ENCODE measurements at places on chromosomes 7 and 10.

DNA sequence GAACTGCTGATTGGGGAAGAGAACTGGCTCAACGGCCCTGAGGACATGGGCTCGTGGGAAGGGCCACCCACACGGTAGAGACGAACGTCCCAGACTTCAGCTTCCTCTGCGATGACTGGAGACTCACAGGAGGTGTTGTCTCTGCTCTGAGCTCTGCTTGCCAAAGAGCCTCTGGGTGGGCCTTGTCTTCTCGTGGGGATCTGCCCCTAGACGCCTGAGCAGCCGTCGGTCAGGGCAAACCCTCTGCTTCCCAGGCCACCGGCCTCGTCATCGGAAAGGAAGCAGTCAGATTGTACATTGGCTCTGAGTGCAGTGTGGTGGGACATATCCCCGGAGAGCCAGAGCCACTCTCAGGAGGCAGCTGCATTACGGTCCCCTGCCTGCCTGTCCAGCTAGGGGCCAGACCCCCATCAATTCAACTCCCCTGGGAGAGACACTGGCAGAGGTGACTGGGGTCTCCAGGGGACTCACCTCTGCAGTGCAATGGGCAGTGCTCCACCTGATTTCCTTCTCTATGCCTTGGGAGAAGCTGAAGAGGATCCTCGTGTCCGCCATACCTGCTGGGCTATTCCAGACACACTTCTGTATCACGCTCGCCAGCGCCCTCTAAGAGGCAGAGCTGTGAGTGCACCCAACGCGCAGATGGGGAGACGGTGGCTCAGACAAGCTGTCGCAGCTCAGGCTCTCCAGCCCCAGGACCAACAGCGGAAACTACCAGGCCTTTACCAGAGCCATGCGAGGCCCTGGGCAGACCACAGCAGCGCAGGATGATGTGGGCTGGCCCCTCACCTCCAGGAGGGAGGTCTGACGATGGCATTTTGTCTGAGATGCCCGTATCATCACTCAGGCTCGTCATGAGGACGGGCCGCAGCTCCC is 227.4 kb downstream of the TCERG1L start:
- no peak for DNase-seq

DNA sequence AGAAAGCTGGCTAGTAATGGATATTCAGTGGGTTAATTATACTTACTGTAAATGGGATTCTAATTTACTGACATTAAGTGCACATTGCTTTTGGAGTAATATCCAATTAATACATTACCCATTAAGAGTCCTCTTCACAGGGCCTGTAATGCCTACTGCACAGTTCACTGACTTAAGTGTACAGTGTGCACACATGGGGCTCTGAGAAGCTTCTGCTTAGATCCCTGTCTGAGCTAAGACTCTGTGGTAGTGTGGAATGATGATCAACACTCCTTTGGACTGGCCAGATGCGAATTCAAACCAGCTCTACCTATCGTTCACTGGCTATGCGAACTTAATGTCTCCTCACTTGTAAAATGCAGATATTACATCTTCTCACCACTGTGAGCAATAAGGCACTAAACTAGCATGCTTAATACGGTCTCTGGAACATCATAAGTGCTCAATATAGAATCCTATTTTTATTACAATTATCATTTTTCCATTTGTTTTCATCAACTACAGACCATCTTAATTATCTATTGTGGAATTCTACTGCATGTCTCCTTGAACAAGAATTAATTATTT is 53.8 kb upstream of the SEC61G start:
- DNase-seq = no peak

- DNase-seq = no peak
Measured at GRCh38 chr7:98286093-98286539, 4.6 kb downstream of the BRI3 start.

DNA sequence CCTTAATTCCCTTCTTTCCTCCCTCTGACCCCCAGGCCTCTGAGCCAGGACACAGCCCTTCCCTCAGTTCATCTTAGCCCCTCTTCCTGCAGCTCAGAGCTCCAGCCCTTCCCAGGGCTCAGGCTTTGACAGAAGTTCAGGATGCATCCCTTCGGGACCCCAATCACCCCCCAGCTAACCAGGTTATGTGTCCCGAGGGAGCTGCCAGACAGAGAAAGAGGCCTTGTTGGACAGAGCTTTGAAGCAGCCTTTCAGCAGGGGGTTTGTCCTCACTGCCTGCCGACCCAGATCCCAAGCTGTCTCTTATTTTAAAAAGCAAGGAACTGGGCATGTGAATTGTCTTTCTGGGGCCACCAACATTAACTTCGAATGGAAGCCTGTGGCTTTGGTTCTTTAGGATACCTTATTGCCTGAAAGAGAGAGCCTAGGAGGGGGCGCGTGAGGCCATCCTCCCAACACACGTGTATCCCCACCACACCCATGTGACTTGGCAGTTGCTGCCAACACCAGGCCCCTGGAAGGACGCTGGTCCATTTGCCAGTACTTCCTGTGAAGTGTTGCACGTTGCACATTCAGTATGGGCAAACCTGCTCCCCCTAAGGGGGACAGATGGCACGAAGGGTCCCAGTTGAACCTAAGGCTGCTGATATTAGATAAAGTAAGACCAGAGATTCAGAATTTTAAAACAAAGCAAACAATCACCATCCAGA is 858 bp downstream of the CCDC136 start:
- DNase-seq = no peak

- DNase-seq = peak; percentile 24
Measured at GRCh38 chr10:118594392-118595063, 920 bp downstream of the PRLHR start.

GRCh38 chr10:73653701-73654100 is 2.1 kb downstream of the SYNPO2L start:
- no peak for DNase-seq

- no peak for DNase-seq
Measured at GRCh38 chr7:40608321-40609075, 473.7 kb downstream of the SUGCT start.

DNA sequence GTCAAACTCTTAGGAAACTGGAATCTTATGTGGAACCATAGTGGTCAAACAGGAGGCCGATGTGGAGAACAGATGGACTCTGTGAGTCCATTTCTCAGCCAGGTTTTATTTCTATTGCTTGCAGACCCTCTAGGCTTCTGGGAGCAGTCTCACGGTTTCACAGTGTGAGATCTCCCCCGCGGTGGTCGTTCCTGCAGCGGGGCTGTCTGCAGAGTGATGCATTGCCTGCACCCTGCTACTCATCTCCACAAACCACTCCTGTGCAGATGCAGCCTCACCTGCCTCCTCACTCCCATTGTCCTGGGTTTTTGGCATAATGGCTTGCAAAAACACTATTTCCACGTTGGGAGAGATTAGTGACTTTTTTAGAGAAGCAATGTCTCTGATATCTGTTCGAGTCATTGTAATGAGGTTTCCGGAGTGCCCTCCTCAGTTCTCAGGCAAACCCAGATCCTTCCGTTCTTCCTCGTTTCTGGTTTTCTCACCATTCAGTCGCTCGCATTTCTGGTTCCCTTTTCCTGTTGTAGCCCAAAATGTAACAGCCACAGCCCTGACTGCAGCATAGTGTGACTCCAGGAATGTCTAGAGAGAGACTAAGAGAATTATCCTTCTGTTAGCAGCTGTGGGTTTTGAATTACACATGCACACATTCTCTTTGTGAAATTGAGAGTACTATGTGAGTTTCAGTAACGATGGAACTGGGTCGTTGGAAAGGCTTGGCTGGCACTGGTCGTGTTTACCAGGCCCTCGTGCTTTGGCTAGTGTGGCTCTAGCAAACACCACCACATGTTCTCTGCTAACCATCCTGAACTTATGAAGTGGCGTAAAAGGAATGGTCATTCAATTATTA is 30.2 kb downstream of the ACADSB start:
- no peak for DNase-seq

- no peak for DNase-seq
Measured at GRCh38 chr10:97522937-97523336, 24.2 kb downstream of the UBTD1 start.

DNA sequence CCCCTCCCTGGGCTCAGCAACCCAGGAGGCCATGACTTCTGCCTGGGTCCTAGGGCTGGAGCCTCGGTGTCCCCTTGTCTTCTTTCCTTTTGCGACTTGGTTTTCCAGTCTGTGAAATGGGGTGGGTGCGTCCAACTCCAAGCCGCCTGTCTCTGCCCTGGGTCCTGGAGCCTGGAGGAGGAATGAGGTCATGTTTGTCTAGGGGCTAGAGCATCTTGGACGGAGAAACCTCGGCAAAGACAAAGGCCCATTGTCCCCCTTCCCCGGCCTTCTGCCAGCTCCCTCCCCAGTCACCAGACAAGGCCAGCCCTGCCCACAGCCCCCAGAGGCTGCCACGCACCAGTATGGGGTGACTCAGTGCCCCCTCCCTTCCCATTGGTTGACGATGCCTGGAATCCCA is 39.8 kb upstream of the ELN start:
- DNase-seq = no peak

DNA sequence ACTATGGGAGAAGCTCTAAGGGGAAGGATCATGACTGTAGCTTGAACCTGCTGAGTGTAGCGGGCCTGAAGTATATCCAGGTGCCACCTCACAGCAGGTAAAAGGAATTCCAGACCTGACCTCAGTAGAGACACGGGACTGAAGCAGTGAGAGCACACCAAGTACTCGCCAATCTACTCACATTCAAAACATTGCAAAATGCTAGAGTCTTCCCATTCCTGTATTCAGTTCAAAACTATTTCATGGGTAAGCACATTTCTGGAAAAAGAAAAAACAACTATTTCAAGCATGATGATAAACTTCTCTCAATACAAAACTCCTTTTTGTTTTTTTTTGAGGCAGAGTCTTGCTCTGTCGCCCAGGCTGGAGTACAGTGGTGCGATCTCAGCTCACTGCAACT is 121.9 kb upstream of the AUTS2 start:
- no peak for DNase-seq

- no peak for DNase-seq
Measured at GRCh38 chr10:124357561-124357885, 61.2 kb downstream of the OAT start.

GRCh38 chr7:33579673-33579960 is 325.7 kb upstream of the BMPER start:
- DNase-seq = no peak

GRCh38 chr10:98391578-98391991 is 23.4 kb downstream of the PYROXD2 start:
- DNase-seq = no peak

- DNase-seq = no peak
Measured at GRCh38 chr7:116585392-116585791, 60.6 kb downstream of the CAV1 start.

DNA sequence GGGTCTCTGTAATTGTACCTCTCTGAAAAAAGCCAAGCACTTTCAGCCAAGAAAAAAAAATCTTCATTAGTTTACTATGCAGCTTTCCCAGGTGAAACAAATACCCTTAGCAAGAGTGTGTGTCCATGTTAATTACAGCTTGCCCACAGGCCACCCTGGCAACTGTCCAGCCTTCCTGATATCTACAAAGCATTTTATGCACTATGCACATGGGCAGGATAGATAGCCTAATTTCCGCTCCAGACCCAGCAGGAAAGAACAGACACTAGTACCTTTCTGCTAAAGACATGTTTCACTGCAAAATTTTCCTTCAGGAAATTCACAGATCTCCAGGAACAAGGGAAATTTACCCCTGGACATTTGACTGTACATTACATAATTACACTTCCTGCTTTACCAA is 24.4 kb downstream of the CACNA2D1 start:
- DNase-seq = no peak

DNA sequence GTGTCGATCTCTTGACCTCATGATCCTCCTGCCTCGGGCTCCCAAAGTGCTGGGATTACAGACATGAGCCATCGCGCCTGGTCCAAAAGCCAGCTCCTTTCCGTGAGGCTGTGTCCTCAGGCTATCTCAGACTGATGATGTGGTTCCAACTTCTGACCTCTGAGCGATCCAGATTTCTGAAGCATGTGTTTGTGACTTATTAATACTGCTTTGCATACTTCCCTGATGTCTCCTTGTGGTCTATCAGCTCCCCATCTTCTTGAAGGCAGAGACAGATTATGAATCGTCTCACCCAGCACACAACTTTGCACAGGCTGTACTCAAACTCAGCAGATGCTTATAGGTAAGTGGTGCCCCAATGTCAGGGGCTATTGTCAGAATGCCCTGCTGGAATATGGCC is 2.0 kb upstream of the PLPP4 start:
- no peak for DNase-seq

DNA sequence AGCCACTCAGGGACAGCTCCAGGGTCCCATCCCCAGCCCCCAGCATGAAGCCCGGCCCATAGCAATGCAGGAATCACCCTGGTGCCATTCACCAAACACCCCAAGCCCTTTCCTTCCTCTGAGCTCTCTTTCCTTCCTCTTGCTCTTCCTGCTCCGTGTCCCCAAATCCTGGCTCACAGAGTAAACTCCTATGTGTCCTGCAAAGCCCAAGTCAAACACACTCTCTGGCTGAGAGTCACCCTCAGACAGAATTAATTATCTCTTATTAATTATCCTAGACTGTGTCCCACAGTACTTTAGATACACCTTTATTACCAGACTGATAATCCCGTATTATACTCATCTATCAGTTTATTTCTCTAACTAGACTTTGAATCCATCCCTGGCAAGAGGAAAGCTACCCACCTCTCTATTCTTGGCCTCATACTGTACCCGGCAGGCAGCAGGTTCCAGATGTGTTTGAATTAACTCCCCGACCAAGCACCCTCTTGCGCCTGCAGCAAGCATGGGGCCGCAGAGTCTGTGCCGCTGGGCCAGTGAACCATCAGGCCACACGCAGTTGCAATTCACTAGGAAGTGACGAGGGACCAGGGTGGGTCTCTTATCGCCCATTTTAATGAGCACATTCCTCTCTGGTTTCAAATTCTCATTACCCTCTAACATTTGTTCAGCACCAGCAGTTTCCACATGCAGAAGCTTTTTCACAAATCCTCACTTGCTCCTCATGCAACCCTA is 86.7 kb downstream of the PRKAG2 start:
- DNase-seq = no peak

DNA sequence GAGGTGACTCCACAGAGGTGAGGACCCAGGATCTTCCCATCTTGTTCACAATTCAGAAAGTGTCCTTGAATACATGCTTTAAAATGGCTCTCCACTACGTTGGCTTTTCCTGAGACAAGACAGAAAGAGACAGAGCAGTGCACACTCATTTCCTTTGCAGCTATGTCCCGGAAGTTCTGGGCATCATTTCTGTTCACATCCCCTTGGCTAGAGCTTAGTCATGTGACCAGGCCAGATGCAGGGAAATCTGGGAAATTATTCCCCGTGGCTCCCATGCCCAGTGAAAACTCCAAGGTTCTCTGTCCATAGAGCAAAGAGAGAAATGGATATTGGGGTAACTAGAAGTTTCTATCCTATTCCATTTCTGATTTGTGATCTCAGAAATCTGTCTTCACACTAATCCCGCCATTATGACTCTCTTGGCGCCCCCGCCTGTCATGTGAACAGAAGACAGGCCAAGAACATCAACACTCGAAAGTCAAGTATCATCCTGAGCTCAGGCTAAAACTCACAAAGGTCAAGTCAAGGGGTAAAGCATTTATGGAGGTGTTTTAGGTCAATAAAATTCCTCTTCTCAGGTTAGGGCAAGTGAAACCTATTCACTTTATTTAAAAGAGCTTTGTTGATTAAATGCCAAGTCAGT is 251.4 kb upstream of the HABP2 start:
- no peak for DNase-seq

Measured in activated gamma-delta T cell treated with Interleukin-2 at 50 U/mL for 16 hours (primary cell).